NCI-H1417 treated with DMSO at 0.1 percent for 48 hours (cell line): ENCODE measurements at places on chromosomes 6 and 20.
A peak's percentile ranks its signal among the peaks of the same experiment; 100 is the strongest.

DNA sequence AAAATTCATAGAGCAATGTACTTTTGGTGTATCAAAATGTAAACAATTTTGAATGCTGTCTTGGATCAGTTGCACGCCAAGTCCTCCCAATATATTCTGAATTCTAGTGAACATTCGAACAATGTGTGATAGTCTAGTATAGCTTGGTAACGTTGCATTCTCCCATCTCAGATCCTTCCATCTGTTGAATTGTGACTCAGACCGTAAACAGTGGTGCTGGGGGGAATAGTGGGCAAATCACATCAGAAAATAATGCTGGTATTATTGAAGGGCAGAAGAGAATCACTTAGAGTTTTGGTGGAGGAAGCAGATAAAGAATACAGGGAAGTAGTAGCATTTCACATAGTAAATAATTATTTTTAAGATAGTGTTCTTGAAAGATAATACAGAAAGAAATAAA, 45.7 kb upstream of the PBOV1 start:
- no peak for DNase-seq

GRCh38 chr6:93376026-93376540, 43.3 kb downstream of the EPHA7 start:
- no peak for DNase-seq

DNA sequence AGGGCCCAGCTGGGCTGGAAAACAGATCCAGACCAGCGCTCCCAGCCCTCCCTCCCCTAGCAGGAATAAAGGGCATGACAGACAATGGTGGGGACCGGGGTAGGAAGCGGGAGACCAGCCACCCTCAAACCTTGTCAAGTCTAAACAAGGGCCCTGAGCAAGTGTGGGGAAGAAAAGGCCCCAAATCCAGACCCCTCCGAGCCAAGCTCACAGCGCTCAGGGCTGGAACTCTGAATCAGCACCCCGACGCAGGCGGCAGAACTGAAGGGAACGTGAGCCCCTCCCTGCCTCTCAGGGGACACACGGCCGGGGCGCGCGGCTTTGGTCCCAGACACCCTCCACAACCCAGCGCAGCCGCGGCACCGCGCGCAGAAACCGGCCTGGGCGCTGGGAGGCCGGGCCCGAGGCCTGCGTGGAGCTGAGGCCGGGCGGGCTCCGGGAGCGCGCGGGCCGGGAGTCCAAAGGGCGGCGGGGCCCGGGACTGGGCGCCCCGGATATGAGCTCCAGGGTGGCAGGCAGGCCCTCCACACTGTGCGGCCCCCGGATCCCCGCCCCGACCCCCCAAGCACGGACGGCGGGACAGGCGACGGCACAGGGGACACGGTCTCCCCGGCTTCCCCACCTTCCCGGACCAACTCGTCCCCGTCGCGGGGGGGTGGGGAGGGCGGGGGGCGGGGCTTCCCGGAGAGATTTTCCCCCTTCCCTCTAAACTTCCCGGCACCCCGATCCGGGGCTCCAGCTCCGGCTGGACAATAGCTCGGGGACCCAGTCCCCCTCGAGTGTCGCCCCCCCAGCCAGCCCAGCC, 641 bp downstream of the TEAD3 start:
- DNase-seq = no peak

DNA sequence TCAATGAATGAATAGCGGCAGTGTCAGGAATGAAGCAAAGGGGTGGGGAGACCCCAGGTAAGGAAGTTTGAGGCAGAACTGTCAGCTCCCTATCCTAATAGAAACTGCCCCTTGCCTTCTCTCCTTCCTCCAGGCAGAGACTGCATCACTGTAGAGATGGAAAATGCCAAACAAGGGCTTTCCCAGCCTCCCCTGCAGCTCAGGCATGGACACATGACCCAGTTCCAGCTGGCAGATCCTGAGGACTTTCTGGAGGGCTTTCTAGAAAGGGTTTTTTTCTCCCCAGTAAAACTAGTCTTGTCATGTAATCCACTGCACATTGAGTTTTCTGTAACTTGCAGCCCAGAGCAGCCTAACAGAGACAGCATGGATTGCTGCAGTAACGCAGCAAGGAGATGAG, 17.9 kb upstream of the PNPLA1 start:
- DNase-seq = no peak

DNA sequence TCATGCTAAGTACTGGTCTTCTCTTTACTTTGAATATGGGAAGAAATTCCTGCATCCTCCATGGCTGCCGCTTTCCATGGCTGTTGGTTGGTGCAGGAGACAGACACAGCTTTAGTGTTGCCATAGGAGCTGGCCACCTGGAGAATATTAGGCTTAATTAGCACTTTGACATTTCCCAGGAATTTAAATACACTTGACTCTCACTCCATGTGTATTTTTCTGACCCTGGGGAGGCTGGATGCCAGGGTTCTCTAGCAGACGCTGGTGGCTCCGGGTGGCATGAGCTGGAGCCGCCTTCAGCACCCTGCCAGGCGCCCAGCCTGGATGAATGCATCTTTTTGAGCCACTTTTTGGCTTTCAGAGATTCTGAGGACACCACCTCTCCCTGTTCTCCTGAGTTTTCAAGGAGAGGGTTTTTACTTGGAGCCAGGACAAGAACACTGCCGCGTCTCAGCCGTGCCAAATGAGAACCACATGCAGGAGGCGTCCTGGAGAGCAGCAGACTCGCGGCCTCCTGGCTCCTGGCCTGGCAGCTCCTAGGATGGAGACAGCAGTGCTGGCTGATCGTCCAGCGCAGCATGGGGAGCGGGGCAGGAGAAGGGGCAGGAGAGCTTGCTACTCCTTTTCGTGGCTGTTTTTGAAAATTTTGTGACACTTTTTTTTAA, 258.8 kb downstream of the SMOC2 start:
- peak; percentile 31 for DNase-seq
